Cardiac muscle cell (in vitro differentiated cells and primary cell): ENCODE measurements at places on chromosomes 16 and 17.

GRCh38 chr17:40303009-40303657, 5.8 kb upstream of the RARA start:
- DNase-seq = peak; percentile 83

DNA sequence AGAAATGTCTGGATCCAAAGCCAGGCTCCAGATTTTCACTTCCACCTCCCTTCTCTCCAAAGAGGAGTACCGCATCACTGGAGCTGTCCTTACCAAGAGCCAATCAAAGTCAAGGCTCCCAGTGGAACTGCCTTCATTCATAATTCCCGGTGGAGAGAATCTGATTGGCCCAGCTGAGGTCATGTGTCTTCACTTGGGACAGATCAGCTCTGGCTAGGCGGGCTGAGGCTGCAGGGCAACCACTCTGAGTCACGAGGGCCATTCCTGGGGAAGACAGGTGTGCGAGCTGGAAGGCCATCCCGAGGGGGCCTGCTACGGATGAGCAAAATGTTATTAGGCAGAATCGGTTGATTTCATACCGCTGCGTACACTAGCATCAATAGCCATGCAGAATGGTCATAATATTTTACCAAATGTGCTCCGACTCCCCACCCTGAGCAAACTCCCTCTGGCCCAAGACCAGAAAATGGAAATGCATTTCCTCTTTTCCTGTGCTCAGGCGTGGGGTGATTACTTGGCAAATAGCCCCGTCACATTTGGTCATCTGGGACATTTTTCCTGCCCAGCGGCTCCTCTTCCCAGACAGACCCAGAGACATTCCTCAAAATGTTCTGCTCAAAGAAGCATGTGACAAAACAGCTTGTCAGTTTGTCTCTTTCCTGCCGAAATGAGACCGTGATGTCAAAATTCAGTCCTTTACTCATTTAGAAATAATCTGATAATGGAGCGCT, 111.1 kb downstream of the AIPL1 start:
- no peak for DNase-seq

DNA sequence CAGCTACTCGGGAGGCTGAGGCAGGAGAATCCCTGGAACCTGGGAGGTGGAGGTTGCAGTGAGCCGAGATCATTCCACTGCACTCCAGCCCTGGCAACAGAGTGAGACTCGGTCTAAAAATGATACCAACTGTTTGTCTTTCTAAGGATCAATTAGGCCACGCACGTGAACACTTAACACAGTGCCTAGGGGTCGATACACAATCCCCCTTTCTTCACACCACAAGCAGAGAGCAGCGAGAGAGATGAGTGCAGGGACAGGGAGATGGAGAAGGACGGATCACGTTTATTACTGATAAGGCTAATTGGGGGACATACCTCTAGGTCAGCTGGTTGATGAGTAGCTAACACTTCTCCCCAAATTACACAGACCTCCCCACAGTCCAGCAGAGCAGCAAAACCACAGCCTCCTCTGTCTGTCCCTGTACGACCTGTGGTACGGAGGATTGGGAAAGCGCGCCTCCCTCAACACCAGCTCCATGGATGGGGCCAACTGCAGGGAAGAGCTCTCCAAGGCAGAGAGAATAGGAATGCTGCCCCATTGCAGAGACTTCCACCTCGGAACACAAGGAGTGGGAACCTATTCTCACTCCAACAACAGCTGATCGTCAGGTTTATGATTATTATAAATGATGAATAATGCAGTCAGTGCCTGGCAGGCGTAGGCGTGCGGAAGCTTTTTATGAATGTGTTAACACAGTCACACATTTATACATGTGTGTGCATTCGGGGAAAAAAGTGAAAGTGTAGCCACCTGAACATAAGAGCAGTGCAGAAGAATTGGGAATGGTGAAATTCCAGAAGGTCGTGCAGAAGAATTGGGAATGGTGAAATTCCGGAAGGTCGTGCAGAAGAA, 155.1 kb downstream of the C16orf95 start:
- no peak for DNase-seq

DNA sequence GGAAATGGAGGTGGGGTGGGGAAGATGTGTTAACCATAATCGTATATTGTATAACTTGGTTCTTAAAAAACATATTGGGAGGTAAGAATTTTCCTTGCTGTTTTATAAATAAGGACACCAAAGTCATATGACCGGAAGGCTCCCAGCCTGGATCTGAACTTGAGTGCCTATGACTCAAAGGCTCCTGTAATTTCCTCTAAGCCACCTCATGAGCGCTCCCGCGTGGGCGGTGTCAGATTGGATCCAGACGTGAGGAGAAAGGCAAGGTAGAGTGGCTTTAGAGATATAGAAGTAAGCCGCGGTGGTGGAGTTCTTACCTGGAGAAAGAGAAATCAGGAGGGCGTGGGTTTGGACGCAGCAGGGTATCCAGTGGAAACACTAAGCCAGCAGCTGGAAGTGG, 196.2 kb upstream of the NLRP1 start:
- no peak for DNase-seq

- no peak for DNase-seq
Measured at GRCh38 chr16:64782484-64782883, 339.4 kb downstream of the CDH11 start.

- DNase-seq = no peak
Measured at GRCh38 chr17:80819422-80820164, 172.0 kb upstream of the CHMP6 start.

- peak; percentile 69 for DNase-seq
Measured at GRCh38 chr16:80924372-80924978, 82.2 kb downstream of the CMC2 start.

DNA sequence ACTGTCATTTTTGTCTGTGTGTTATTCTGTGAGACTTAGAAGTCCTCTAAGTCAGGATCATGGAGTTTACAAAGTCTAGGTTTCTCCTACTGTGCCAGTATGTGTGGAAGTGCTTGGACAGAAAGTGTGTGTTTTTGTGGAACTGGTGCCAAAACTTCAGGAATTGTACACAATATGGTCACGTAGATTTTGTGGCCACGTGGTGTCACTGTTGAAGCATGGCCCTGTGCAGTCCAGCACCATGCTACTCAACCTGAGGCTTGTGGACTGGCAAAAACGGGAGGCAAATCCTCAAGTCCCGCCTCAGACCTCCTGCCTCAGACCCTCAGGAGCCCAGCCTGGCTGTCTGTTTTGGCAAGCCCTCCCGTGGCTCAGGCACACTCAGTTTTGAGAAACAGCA, 16.7 kb upstream of the ALKBH5 start:
- DNase-seq = no peak

- no peak for DNase-seq
Measured at GRCh38 chr17:13197586-13197985, 179.8 kb upstream of the ELAC2 start.
